ENCODE measurements at places on chromosomes 12 and 14.

GRCh38 chr14:105107351-105107750 lies 42.1 kb upstream of the GPR132 start:
- DNase-seq, result no peak

GRCh38 chr14:96130391-96130790 lies 74.2 kb upstream of the BDKRB2 start:
- DNase-seq, result no peak

DNA sequence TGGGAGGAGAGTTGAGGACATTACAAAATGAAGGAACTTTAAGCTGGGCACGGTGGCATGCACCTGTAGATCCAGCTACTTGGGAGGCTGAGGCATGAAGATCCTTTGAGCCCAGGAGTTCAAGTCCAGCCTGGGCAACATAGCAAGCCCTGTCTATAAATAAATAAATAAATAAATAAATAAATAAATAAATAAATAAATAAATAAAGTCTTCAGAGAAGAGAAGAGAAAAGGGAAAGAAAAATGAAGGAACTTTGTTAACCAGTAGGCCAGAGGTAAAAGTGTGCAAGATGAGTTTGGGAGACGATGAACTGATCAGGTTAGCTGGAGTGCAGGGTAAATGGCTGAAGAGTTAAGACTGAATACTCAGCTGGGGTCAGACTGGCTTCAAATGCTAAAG lies 20.1 kb downstream of the PNMA1 start:
- no peak for DNase-seq

DNA sequence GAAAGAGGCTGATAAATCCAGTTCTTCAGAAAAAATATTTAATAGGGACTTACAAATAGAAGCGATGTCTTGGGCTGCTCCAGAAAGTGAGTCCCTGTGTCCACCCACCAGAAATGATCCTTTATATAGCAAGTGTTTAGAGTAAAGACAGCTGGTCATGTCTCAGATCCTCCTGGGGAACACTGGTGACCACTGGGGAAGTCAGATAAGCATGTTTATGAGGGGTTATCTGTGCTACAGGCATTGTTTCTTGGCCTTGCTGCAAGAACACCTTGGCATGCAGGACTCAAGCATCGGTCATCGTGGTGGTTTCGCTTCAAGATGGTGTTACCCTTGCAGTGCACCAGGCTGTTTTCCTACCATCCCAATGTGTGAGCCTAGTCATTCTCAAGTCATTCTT lies 27.2 kb downstream of the CPM start:
- DNase-seq, result no peak

DNA sequence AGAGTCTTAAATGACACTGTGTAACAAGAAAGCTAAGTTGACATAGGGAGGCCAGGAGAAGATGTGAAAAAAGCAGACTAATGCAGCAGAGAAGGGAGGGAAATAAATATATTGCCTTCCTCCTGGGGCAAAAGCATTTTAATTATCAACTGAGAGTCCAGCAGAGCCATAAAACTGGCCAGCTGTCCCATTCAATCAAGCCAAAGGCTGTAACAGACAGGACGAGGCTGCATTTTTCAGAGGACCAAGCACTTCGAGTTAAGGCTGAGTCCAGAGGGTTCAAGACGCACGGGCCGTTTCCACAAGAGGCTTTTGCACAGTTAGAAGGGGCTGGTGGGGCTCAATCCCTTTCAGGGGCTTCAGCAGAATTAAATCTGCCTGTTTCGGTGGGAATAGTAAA lies 20.4 kb downstream of the MAP3K9 start:
- DNase-seq, result no peak

GRCh38 chr12:24415934-24416333 lies 466.5 kb upstream of the SOX5 start:
- DNase-seq, result no peak

- DNase-seq, result no peak
Measured at GRCh38 chr12:62211510-62211909, 48.7 kb upstream of the USP15 start.

GRCh38 chr12:18257251-18257650 lies 4.1 kb upstream of the PIK3C2G start:
- no peak for DNase-seq

- peak; percentile 72 for DNase-seq
Measured at GRCh38 chr12:49983892-49984291, 11.1 kb downstream of the AQP6 start.

- no peak for DNase-seq
Measured at GRCh38 chr12:6214633-6215032, 14.4 kb downstream of the CD9 start.
